Glomerular endothelial cell (primary cell): ENCODE measurements at places on chromosomes 12 and 14. TPM values are rescaled to one million over a fixed set of nuclear protein-coding genes. Genes with fewer than 3 reads are reported as not detected.

GRCh38 chr12:130765186-130765659 lies 49.1 kb upstream of the RIMBP2 start:
- no peak for DNase-seq

- DNase-seq: no peak
Measured at GRCh38 chr12:44847403-44847802, 28.7 kb downstream of the NELL2 start.

- DNase-seq: no peak
Measured at GRCh38 chr14:101473795-101474562, 87.3 kb upstream of the DIO3 start.

GRCh38 chr12:54167500-54167896 lies 21.3 kb downstream of the SMUG1 start:
- DNase-seq: no peak

DNA sequence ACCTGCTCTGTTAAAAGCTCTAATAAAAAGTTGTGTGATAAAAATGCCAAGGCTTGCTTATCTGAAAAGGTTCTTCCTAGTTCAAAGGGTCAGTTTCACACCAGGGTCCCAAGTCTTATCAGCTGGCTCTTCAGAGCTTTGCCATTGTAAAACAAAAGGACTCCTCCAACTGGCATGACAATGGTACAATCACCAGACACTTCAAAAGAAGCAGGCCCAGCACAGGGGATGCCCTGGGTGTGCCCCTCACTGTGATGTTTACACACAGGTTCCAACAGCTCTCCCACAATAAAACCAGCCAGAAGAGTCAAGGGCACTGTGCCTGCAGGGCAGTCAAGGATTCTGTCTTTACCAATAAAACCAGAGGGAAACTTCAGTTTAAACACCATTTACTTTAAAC lies 78.7 kb downstream of the PRICKLE1 start:
- DNase-seq: no peak

Gene GPD1
- 2.6 TPM in 1 of 2 replicates, not detected in the other for total RNA-seq

- DNase-seq: no peak
Measured at GRCh38 chr14:60485598-60486251, at the start of gene C14orf39. Gene C14orf39, minus strand, starts transcription at chr14:60486063. Its CDS starts 985 bp downstream, at chr14:60485078.

DNA sequence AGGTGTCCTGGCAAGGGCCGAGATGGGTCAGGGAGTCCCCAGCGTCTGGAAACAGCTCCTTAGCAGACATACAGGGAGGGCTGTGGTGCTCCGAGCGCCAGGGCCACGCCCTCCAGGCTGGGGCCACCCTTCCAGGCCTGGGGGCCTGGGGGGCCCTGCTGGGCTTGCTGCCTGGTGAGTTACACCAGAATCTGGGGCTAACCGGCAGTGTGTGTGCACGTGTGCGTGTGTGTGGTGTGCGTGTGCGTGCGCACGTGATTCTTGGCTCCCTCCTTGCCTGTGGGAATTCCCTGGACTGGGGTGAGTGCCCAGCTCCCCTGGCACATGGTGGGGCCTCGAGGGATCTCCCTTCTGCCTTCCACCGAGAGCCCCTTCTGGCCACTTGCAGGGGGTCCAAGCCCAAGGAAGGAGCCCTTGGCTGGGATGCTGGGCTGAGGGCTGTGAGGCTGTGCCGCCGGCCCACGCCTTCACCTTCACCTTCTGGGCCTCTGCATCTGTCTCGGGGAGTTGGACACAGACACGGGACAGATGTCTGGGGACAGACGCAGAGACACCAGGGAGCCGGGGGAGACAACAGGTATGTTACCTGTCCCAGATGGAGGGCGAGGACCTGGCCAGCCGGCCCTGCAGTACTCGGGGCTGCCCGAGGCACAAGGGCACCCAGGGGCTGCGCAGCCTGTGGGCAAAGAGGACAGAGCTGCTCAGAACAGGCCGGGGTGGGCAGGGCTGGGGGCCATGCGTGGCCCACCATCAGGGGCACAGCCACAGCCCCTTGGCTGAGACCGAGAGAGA lies 37.2 kb downstream of the BEGAIN start:
- no peak for DNase-seq

Gene MDM1
- 7.6 and 10.9 TPM in 2 replicates for total RNA-seq

Gene EAPP
- total RNA-seq: 18.9 and 23.5 TPM in 2 replicates

Gene CLEC6A
- not detected in 2 replicates for total RNA-seq

DNA sequence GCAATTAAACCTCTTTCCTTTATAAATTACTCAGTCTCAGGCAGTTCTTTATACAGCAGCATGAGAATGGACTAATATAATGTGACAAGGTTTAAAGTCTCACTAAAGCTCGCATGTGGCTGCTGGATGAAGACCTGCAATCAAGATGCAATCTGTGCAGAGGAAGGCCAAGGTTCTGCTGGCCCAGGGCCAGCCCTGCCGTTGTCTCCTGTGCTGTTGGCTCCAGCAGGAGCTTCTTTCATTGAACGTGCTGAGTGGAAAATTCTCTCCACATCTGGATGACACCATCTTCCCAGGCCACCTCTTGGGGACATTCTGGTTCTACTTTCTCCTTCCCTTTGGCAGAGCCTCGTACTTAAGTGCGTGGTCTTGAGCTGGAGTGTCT lies 742.2 kb downstream of the VRK1 start:
- DNase-seq: no peak

Gene KCNC2
- not detected in 2 replicates for total RNA-seq

Gene ZBTB42
- 3.1 and 8.2 TPM in 2 replicates for total RNA-seq

Gene TMX1
- 36.5 and 36.6 TPM in 2 replicates for total RNA-seq

Gene ZNF26
- total RNA-seq: 6.5 and 8.6 TPM in 2 replicates

Gene MED6
- 24.0 and 26.8 TPM in 2 replicates for total RNA-seq

DNA sequence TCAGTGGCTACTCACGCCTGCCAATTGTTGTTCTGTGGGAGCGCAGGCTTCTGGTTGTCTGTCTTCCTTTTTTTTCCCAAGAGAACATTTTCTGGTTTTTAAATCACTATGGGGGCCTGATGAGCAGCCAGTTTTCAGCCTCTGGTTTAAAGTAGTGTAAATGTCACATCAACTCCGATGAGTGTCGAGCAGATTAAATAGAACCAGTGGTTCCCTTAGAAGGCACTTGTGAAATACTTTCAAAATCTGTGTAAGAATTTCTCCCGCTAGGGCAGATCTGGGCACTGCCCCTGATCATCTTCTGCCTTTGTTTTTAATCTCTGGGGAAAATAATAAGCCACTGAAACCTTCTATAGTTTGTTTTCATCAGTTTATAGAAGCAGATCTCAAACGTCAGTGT lies 130.4 kb downstream of the PRIMA1 start:
- DNase-seq: no peak

GRCh38 chr14:22767323-22767589 lies 768 bp downstream of the OXA1L start:
- DNase-seq: no peak

Gene CBLN3
- 4.7 TPM in 2 replicates for total RNA-seq
